SK-MEL-5 (cell line): ENCODE measurements at places on chromosomes 6 and 20.

GRCh38 chr20:33862709-33863403 is 51.7 kb downstream of the CHMP4B start:
- DNase-seq: peak; percentile 63

GRCh38 chr6:110826236-110827129 is 11.2 kb upstream of the CDK19 start:
- no peak for DNase-seq

GRCh38 chr6:27873021-27873940 is 38.9 kb downstream of the OR2B2 start:
- no peak for DNase-seq

- DNase-seq: no peak
Observed at GRCh38 chr20:24658920-24659660, 189.7 kb downstream of the SYNDIG1 start.

- DNase-seq: no peak
Observed at GRCh38 chr20:24134284-24134683, 145.7 kb upstream of the GGTLC1 start.

- no peak for DNase-seq
Observed at GRCh38 chr6:53795340-53795701, 516 bp downstream of the LRRC1 start.

DNA sequence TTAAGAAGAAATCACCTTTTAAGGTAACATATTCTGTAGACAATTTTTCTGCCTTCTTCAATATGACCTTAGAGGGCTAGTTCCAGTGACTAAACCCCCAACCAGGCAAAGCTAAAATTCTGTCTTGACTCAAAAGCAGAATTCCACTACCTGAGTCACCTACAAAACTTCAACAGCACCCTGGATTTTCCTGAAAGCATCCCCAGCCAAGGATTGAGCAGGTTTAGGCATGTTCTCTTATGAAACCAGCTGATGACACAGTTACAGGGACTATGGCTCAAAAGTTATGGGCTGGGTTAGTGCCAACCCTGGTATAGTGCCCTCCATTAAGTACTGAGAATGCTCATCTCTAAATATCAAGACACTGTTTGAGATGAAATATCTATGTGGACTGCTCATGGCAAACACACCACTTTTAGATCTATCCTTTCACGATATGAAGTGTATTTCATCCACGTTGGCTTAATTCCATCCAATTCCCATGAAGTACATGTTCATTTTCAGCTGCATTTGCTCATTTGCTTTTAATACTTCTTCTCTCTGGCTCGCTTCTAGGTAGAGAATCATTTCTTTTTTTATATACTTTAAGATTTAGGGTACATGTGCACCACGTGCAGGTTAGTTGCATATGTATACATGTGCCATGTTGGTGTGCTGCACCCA is 53.6 kb upstream of the TNFAIP3 start:
- DNase-seq: no peak

GRCh38 chr6:143750877-143751276 is 73.1 kb downstream of the PHACTR2 start:
- DNase-seq: no peak

GRCh38 chr6:170265655-170266054 is 25.2 kb downstream of the DLL1 start:
- no peak for DNase-seq

DNA sequence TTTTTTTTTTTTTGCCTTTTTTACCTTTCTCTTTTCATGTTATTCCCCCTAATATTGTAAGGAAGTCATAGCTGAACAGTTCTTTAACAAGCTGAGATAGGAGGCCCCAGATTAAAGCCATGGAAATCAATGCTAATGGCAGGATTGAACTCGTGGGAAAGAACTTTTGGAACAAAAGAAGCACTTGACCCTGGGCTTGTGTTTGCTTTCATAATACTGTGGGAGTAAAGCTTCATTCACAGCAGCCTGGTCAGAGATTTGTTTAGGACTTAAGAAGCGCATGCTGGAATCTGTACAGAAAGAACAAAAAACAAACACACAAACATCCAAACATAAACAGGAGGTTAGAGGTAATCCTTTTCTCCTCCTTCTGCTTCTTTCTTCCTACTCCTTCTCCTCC is 5.1 kb downstream of the HEY2 start:
- no peak for DNase-seq

GRCh38 chr6:47028835-47029360 is 13.2 kb downstream of the ADGRF1 start:
- no peak for DNase-seq

- no peak for DNase-seq
Observed at GRCh38 chr6:163188746-163189145, 225.8 kb upstream of the QKI start.

DNA sequence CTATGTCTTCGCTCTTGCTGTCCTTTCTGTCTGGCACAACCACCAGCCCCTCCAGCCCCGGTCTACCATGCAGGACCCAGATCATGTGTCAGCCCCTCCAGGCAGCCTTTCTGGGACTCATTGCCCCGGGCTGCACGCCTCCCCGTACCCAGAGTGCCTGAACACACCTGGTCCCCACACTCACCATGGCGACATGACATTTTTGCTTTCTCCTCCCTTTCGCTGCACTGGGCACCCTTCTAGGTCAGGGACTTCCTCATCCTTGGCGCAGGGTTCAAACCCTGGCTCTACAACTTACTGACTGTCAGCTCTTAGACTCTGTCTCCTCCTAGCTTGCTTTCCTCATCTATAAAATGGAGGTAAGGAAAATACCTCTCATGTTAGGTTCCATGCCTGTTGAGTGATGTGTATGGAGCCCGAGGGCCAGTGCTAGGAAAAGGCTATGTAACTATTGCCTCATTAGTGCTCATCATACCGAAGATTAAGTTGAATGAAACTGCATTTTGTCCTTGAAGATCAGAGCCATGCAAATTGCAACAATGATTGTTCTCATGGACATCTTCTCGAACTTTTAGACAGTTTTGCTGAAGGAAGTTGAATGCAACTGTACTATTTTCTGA is 49.7 kb upstream of the TIAM2 start:
- DNase-seq: no peak
